Inflammatory macrophage treated with lipopolysaccharide for 4 hours (primary cell): ENCODE measurements at places on chromosomes 4 and X.

- no peak for DNase-seq
These were observed 46.9 kb downstream of the SEPTIN11 start for GRCh38 chr4:76996445-76996844.

- no peak for DNase-seq
These were observed 413.2 kb upstream of the CXorf51B start for GRCh38 chrX:146396409-146396808.

GRCh38 chrX:154735695-154736393 is 15.0 kb downstream of the GAB3 start:
- no peak for DNase-seq

DNA sequence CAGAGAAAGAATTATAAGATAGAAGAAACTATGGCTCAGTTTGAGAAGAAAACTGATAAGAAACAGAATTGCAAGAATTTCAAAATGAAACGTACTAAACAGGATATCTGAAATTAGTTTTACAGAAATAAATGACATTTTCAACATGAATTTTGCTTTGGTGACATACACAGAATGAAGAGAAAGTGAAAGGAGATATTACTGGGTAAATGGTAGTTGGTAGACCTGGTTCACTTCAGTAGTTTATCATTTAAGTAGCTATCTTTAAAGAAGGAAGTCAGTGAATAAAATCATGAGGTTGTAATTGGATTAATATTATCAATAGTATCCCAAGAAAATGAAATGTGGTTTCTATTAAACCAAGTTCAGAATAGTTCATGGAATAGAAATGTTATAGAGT is 395.5 kb upstream of the SMIM31 start:
- DNase-seq, result no peak

DNA sequence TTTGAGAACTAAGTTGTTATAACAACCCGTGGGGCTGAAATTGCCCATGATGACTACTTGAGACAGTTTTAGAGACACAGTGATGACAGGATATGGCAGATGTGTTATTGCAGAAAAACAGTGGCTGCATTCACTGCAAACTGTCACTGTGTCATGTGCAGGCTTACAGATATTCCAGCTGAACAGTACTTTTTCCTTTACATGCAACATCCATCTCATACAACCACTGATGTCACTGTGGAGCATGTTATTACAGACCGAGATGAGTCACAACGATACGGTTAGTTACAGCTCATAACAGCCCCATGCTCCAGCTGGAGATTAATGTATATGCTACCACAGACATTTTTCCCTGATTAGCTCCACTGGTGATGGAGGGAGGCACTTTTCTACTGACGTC is 207.4 kb downstream of the TMA16 start:
- no peak for DNase-seq

- no peak for DNase-seq
These were observed 255.5 kb downstream of the LDB2 start for GRCh38 chr4:16642897-16643296.

DNA sequence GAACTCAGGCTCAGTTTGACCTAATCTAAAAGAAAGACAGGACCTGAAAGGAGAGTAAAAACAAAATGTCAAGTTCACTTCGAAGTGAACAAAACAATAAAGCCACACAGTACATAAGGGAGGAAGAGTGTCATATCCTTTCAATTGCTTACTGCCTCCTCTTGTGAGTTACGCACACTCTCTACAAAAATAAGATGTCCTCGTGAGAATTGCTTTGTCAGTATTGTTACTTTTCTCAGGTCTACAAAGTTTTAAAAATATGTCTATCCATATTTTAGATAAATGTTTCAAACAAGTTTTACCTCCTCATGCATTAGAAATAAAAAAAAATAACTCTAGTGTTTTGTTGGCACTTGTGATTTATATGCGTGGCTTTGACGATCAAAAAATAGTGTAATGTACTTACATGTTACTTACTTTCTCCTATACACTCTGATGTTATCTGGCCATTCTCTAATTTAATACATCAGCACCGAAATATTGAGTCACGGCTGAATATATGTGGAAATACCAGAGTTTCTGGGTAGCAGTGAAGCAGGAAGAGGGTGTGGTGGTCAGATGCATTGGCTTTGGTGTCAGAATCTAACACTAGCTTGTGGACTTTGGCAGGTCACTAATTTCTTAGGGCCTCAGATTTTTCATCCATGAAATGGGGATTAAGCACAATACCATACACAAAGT is 8.1 kb upstream of the MRPL1 start:
- peak; percentile 82 for DNase-seq

GRCh38 chr4:4867375-4868039 is 8.0 kb downstream of the MSX1 start:
- DNase-seq, result no peak

DNA sequence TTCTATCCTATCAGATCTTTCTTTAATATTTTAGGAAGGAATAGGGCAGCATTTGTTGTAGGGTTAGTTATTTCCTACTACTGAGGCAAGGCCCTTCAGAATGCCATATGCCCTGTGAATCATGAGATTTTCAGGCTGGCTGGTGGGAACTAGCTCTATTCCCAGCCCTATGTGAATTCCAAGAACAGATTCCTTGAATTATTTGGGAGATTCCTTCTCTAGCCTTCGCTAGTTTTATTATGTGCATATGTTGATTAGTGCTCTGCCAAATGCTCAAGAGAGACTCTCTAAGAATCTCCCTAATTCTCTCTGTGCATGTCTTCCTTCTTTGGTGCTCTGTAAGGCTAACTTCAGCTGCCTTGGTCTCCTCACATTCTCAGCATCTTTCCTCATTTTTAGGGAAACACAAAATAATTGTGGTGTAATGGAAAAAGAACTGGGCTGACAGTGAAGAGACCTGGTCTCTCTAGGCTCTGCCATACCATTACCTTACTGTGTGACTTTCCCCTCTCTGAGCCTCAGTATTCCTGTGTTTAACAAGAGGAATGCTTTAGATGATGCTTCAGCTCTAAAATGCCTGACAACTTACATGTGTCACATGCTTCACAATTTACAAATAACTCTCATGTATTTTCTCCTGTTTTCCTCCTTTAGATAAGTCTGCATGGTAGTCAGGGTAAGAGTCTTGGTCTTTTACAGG is 79.7 kb downstream of the VMA21 start:
- no peak for DNase-seq

- DNase-seq, result no peak
These were observed 371.6 kb downstream of the INPP4B start for GRCh38 chr4:142474398-142475087.

- no peak for DNase-seq
These were observed 43.1 kb upstream of the MTM1 start for GRCh38 chrX:150525061-150525919.

DNA sequence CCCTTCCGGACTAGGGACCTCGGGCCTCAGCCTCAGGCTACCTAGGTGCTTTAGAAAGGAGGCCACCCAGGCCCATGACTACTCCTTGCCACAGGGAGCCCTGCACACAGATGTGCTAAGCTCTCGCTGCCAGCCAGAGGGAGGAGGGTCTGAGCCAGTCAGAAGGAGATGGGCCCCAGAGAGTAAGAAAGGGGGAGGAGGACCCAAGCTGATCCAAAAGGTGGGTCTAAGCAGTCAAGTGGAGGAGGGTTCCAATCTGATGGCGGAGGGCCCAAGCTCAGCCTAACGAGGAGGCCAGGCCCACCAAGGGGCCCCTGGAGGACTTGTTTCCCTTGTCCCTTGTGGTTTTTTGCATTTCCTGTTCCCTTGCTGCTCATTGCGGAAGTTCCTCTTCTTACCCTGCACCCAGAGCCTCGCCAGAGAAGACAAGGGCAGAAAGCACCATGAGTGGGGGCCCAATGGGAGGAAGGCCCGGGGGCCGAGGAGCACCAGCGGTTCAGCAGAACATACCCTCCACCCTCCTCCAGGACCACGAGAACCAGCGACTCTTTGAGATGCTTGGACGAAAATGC is at the start of gene WAS:
WAS (plus strand) TSS at position 389 of the 572 bp plus-strand sequence; CDS start at position 444, 55 bp downstream.
- peak; percentile 81 for DNase-seq

DNA sequence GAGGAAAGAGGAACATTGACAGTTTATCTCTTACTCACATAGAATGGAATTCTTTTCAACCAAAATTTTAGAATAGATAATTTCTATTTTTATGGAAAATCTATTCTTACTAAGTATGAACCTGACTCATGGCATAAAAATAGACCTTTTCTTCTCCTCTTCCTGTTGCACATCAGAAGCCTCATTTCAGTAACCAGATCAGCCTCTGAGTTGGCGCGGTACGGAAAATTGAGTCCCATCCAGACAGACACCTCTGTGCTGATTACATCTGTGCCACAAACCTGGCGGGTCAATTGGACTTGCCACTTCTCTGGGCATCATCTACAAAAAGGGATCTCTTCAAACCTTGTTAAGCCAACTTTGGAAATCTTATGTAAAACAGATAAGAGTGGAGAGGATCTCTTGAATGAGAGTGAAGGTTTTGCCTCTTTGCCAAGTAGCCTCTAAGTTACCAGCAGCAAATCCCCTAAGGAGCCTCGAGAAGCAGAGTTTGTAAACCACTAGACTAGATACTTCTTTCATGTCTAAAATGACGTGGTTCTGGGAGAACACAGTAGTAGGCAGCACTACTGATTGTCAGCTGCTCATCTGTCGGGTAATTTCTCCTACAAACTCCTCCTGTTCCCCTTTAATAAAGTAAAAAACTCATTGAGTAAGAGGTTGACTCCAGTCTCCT is 37.4 kb downstream of the TENM3 start:
- DNase-seq, result no peak

GRCh38 chr4:145804116-145804515 is 124.2 kb downstream of the C4orf51 start:
- peak; percentile 74 for DNase-seq

DNA sequence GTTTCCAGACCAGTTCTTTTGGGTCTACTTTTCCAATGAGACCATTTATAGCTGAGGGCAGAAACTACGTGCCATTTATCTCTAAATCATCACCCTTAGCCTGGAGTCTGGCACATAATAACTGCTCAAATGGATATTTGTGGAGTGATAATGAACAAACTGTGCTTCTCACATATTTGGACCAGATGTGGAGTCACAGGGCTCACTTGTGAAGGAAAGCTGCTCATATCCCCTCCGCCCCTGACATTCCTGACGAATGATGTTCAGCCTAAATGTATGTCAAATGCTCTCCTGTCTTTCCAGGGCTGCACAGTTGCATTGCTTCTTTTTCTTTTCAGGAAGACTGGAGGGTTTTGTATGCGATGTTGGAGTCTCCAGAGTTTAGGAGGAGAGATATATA is 110.1 kb downstream of the GBA3 start:
- no peak for DNase-seq

DNA sequence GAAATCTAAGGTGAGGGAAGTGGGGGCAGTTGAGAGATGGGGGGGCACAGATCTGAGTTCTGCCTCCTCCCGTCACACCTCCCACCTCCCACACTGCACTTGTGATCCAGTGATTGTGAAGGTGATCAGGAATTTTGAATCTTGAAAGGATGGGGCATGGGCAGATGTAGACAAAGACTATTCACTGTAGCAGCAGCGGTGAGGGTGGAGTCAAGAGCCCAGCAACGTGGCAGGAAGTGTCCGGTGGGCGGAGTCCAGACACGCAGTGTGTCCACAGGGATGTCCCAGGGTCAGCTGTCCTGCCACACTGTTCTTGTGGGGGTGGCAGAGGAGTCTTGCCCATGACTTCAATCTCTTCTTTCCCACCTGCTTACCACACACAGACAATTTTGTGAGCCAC is 330.5 kb upstream of the GALNT7 start:
- no peak for DNase-seq

DNA sequence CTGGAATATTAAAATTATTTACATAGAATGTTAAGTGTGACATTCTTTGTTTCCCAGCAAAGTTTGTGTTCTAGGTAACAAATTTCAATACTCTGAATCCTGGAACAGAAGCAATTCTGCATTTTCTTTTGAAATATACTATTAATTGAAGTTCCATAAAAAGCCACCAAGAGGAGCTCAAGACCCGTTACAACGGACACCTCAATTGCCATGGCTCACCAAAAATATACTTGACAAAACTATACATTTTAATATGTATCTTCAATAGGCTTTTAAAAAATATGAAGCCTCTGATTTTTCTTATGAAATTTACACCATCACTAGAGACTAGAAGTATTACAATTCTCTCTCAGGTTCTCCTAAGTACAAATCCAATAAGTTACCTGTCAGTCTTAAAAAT is 111.4 kb downstream of the NYX start:
- DNase-seq, result peak; percentile 42

GRCh38 chrX:39645178-39645895 is 452.4 kb downstream of the BCOR start:
- peak; percentile 2 for DNase-seq

- no peak for DNase-seq
These were observed 13.9 kb downstream of the ANAPC10 start for GRCh38 chr4:145083891-145084605.

GRCh38 chrX:114073926-114074325 is 510.0 kb upstream of the HTR2C start:
- no peak for DNase-seq

DNA sequence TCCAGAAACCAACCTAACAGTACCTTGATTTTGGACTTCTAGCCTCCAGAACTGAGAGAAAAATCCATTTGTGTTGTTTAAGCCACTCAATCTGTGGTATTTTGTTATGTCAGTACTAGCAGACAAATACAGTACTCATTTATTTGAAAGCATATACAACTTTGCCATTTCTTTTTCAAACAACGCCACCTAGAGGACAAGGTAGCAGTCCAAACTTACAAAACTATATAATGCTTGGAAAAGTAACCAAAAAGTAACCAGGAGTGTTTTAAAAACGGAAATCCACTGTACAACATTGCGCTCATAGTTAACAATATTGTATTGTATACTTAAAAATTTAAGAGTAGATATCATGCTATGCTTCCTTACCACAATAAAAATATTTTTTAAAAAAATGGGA is 37.0 kb upstream of the FGF13 start:
- no peak for DNase-seq

- DNase-seq, result no peak
These were observed 160.8 kb upstream of the LNX1 start for GRCh38 chr4:53752124-53752523.

DNA sequence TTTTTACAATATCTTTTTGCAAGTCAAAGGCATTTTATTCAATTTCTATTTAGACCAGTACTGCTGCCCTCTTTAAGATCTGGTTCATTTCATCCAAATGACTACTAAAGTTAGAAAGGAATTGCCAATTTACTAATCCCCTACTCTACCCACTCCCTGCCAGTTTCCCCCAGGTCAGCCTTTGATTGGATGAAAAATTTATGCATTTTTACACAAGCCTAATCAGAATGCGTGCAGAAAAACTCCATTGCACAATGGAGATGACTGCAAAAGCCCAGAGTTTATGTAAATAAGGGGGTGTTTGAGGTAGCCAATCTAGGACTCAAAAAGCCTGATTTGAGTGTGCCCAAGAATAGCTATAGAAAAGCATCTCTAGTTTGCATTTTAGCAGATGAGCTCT is 310.6 kb downstream of the PABPC4L start:
- DNase-seq, result no peak

- peak; percentile 19 for DNase-seq
These were observed 83.7 kb downstream of the DHRSX start for GRCh38 chrX:2416851-2417604.
